ENCODE measurements at places on chromosomes 6 and 20. TPM values are rescaled to one million over a fixed set of nuclear protein-coding genes. Genes with fewer than 3 reads are reported as not detected.

DNA sequence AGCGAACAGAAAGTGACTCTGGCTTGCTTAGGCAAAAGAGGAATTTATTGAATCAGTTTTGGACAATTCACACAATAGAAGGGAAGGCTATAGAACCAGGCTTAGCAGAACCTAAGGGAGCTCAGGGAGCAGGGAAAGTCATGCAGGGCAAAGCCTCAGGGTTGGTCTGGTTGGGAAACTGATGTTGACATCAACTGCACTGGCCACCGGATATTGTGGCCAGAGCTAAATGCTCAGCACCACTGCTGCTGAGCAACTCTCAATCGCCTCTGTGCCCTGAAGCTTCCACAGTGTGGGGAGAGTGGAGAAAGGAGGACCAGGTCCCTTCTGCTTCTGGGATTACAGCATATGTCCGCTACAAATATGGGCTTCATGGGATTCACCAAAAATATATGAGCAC, 93.3 kb upstream of the GCM1 start:
- no peak for DNase-seq

DNA sequence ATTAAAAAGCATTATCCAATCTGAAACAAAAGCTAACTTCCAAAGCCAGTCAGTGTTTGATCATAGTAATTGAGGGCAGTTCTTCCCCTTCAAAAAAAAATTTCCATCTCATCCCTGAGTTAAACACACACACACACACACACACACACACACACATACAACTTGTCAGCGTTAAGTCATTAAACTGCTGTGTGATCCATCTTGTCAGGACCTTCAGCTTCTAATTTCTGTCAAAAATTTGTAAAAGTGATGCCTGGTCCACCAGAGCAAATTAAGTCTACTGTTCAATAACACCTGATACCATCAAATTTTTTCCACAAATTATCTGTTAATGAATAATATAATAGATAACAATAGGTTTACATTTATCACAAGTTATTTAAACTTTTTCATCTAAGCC, 198.7 kb downstream of the GPX5 start:
- no peak for DNase-seq

DNA sequence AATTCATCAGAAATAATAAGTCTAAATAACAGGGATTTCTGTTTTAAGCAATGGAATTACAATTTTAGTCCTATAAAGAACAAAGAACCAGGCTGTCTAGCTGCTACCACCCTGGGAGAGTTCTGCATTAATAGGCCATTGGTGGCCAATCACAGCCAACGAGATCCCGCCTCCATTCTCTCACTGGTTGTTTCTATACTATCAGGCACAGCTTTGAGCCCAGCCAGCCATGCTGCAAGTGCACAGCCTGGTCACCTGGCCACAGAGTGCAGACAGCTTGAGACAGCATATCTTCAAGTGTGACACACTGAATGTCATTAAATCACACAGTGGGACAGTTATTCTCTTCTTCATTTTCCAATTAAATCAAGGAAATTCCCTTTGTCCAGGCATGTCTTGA, 16.1 kb upstream of the RAB22A start:
- peak; percentile 51 for DNase-seq

- no peak for DNase-seq
Observed at GRCh38 chr6:170088582-170088955, 202.3 kb downstream of the DLL1 start.

GRCh38 chr6:144119376-144119775, 24.0 kb upstream of the SF3B5 start:
- DNase-seq, result no peak

DNA sequence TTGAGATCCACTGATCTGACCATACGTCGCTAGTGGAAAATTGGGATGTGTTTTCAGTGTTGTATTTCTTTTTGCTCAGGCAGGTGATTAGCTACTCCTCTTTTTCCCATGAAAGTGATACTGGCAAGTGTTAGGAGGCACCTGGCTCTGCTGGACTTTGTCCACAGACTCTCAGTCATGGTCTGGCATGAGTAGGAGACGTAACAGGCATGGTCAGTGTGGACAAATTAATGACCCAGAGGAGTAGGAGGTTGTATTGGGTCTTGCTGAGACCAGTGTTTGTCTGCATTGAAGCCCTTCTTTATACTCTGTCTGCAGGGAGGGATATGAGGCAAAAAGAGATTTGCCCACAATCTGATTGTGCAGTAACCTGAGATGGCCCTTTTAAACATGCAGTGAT, 178.7 kb downstream of the DTNBP1 start:
- no peak for DNase-seq

- DNase-seq, result no peak
Observed at GRCh38 chr6:2840749-2841061, 958 bp downstream of the SERPINB1 start.

DNA sequence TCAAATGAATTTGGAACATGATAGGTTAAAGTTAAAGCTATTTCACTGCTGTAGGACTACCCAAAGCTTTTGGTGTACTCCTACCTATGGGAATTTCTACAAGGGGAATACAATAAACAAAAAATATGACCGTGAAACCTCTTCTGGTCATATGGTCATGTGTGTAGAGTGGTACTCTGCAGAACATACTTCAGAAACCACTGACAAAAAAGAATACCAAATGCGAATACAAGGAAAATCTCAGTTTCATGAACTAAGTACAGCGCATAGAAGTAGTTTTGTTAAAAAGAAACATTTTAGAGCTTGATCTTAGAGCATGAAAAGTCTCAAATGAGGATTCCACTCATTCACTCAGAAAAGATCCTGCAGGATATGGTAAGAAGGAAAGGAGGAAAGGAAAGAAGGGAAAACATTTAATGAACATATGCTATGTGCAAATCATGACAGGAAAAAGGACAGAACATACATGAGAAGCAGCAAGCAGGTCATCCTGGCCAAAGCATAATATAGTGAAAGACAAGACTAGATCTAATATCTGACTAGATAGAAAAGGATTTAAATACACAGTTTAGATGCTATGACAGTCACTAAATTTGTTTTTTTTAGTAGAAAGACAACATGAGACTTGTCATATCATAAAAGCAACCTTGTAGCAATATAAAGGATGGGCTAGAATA, 36.5 kb downstream of the SNX14 start:
- DNase-seq, result no peak

Gene RSPO4
- total RNA-seq, result not detected

- DNase-seq, result no peak
Observed at GRCh38 chr6:56230976-56231566, 16.3 kb downstream of the COL21A1 start.

Gene HFE
- total RNA-seq, result 0.12 TPM

All from activated CD4-positive, alpha-beta T cell treated with anti-CD3 and anti-CD28 coated beads, Interleukin-2, amount 10 ng/mL, durations not matched to agents 24 days and 14 days (primary cell).